NCI-H2081 (cell line): ENCODE measurements at places on chromosomes 6 and 20.

GRCh38 chr6:111628142-111628850 is 22.6 kb upstream of the TRAF3IP2 start:
- no peak for DNase-seq

DNA sequence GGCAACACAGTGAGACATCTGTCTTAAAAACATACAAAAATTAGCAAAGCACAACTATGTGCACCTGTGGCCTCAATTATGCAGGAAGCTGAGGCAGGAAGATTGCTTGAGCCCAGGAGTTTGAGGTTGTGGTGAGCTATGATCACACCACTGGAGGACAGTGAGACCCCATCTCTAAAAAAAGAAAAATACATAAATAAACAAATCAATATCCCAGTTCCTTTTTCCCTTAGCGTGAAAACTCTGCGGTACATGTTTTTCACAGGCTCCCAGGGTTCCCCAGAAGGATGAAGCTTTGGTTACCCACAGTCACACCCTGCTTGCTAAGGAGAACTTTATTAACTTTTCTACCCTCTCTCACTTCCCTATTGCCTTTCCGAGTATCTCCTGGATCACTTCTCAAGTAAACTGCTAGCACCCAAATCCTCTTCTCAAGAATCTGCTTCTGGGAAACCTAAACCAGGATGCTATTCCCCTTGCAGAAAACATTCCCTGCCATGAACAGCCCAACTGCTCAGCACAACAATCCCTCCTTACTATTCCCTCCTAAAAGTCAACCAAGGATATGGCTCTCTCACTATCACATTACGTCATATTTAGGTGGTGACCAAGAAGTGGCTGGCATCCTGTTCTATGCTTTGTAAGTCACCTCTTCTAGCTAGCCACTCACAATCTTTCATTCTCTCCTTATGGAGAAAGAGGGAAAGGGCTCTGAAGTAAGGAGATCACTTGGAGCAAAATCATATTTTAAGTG is 122.4 kb downstream of the IPCEF1 start:
- no peak for DNase-seq

- no peak for DNase-seq
These were observed 159.5 kb upstream of the MAFB start for GRCh38 chr20:40848526-40848925.

DNA sequence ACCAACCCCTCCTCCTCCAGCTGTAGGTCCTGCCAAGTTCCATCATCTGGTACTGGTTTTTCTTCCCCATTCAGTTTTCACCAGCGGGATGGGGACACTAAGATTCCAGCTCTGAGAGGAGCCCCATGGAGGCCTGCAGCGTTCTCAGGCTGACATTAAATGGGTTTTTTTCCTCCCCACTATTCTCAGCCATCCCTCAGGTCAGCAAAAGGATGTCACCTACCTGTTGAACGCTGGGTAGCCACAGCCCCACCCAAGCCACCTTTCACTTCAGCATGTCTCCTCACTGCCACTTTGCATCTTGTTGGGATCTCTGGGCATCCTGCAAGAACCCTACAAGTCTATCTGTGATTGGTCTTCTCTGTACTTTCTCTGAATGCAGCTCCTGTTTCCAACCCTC is 6.8 kb downstream of the KCNK17 start:
- DNase-seq: no peak

- no peak for DNase-seq
These were observed 28.3 kb downstream of the GLP1R start for GRCh38 chr6:39076623-39077535.

DNA sequence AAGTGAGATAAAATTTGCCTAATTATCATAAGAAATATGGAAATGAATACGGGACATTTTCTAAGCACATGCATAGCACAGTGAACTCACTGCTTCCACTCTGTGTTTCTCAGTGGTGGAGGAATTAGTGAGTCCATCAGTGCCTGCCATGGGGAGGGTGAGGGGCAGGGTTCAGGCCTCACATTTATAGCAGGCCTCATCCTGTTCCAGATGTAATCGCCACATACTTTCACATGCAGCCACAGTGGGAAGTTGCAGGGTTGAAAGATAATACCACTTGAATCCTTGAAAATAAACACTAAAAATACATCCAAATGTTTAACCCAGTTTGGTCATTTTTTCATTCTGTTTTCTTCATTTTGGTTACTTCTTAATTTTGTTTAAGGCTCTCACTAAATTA is 29.9 kb upstream of the ANKEF1 start:
- DNase-seq: no peak

- DNase-seq: no peak
These were observed 9.5 kb upstream of the HLA-DOA start for GRCh38 chr6:33018904-33019303.

- DNase-seq: no peak
These were observed 56.1 kb downstream of the DCBLD1 start for GRCh38 chr6:117538615-117539014.

GRCh38 chr6:29705389-29706231 is 17.6 kb upstream of the HLA-F start:
- peak; percentile 30 for DNase-seq

GRCh38 chr20:25087186-25087929 is 5.4 kb upstream of the VSX1 start:
- peak; percentile 29 for DNase-seq

DNA sequence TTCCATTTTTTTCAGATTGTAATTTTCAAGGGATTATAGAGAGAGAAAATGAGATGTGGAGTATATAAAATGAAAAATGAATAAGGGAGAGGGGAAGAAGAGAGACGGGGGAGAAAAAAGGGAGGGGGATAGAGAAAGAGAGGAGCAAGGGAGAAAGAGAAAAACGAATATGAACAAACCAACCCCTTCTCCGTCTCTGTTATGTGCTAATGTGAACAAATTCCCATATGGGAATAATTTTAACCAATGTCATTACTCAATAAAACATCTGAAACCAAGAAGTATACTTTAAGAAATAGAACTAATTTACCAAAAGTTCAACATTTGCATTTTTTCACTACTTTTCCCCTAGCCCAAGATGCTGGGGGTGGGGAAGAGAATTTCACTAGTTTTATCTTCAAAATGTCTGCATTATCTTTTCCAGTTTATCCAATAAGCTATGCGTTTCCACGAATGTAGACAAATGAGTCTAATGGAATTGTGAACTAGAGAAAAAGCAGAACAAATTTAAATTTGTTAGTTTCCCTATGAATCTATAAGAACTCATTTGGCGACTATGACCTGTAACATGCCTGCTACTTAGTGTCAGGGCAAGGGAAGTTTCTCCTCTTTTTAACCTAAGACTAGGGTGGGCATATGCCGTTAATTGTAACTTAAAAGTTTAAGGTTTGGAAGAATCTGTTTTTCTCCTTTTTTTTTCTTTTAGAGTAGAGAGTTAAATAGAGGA is 286.3 kb downstream of the BTBD9 start:
- DNase-seq: no peak

GRCh38 chr6:87741001-87741650 is 39.1 kb upstream of the AKIRIN2 start:
- no peak for DNase-seq

GRCh38 chr6:36539814-36540568 is 7.3 kb downstream of the STK38 start:
- DNase-seq: no peak

DNA sequence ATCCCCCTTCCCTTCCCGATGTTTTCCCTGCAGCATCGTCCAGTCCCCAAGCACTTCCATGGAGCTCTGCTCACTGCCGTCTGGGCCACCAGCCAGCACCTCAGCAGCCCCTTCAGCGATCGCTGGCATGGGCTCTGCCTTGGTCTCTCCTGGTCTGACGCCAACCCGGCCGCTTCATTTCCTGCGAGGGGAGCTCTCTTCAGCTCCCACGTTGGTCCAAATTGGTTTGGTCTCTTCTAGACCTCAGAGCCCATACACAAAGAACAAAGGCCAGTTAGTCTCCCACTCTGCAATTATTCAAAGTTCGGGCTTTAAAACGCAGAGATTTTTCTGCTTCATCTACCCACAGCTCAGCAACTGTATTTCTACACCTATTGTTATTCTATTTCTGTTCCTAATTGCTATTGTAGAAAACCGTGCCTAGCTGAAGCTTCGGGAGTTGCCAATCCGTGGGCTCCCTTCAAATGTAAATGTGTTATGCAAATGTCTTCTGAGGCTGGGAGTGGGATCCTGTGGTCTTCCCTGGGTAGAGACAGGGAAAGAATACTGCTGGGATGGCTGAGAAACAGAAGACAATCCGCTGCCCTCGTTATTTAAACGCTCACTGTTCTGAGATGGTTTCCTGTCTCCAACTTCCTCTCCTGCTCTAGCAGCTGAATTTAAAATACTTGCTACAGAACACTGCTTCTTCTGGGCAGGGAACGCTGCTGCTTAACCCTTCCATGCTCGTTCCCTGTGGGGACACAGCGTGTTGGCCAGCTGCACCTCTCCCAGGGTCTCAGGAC is 154.2 kb upstream of the QKI start:
- no peak for DNase-seq

DNA sequence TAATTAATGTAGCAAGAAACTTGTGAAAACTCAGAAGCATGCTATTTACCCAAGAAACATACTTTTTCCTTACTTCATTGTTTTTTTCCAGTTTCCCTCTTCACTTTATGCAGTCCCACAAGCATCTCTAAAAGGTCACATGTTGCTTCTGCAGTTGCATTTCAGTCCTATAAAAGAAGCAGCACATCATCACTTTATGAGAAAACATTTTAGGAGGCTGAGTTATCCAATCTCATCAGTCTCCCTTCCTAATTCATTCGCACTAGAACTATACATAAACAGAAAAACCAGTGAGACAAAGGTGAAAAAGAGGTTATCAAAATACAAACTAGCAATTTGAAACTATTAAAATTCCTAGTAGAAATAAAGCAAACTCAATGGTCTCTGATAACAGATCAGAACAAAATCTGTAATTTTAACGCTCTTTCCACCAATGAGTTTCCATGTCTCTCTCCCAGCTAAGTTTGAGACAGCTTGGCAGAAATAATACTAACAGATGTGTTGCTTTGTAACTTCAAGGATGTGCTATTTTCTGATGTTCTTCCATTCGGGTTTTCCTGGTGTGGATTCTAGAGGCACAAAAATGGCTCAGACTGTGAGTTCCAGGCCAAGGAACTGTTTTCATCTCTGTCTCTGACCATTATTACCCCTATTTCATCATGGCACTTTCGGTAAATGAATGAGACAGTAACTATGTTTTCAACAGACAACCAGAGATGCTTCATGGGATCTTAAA is 48.4 kb downstream of the ZHX3 start:
- DNase-seq: no peak

- DNase-seq: peak; percentile 90
These were observed 61.5 kb downstream of the GPX5 start for GRCh38 chr6:28586962-28587745.

DNA sequence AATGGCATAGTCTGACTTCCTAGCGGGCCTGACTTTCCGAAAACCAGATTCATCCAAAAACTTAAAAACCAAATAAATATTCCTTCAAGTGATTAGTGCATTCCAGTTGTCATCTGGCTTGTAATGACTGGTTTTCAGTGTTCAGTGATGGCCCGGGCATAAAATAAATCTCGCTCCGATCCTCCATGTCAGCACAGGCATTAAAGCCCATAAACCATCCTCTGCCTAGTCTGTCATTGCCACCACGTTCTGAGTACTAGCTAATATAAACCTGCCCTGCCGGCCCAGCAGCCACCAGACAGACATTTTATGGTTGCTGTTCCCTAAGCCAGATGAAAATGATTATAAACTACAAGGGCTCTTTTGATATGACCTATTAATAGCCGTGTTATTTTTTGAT is 232.3 kb upstream of the GMDS start:
- DNase-seq: no peak

- no peak for DNase-seq
These were observed 12.3 kb downstream of the C20orf173 start for GRCh38 chr20:35517125-35517524.

DNA sequence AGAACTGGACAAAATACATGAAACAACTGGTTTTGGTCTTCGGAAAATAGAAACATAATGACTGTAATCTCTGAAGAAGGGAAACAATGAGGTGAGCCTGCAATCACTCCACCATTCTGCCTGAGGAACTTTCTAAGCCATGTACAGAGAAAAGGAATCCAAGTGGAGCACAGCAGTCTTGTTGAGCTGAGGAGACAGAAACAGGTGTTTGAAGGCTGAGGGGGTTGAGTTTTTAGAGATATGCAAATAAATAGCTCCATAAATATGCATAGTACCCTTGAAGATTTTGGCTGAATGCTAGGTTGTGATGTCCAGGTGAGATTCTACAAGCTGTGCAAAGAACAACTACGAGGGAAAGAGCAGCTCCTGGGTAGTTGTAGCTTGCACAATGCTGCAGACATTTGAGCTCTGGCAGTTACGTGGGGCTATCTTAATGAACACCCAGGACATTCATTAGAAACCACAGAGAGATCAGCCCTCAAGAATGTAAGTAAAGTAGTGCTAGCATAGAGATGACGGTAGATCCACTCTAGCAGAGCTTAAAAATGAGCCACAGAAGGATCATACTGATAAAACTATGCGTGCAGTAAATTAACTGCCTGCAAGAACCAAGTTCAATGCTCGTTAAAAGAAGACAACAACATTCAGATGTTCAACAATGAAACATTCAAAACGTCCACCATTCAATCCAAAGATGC is 24.3 kb downstream of the TUBB2B start:
- no peak for DNase-seq

DNA sequence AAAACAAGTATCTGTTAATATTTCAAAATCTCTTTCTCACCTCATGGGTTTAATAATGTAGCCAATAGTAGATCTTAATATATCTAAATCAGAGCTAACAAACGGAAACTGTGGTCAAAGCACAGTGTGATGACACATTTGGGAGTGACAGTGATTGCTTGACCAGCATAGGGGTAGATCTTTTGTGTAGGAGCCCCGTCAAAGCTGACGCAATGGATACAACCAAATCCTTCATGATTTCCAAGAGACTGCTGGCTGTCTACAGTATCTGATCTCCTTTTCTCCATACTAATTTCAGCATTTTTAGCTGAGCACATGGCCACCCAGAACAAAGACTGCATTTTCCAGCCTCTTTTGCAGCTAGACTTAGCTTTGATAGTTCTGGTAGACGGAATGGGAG is 299.3 kb upstream of the ECI2 start:
- no peak for DNase-seq

GRCh38 chr20:62691487-62691886 is 17.1 kb upstream of the NTSR1 start:
- no peak for DNase-seq

DNA sequence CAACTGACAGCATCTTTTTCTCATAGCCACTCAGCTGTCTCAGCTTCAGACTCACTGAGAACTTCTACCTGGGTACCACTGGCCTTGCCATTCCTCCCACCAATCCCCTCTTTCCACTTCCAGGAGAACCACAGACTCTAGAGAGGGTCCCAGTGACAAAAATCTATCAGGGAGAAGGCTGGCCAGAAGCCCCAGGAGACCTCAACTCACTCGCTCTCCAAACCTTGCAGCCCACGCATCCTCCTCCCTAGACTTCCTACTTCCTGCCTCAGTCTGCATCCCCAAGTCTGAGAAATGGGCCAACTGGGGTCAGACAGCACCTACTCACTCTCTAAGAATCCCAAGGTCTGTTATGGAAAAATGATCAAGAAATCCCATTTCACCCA is 1.2 kb downstream of the TMEM239 start:
- no peak for DNase-seq

DNA sequence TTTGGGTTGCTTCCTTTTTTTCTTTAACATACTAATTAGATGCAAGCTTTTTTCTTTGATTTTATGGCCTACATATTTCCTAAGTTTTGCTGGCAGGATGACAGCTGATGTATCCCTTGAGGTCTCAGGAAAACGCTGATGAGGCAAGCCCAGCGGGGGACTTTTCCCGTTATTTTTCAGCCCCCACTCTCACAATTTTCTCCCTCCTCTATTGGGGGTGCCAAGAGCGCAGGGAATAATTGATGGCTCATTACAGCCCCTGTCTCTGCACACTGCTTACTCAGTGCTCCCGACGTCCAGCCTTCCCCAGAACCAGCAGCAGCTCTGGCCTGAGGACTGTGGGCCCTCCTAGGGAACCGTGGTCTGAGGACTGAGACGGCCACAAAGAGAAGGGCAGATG is 38.6 kb upstream of the VSTM2L start:
- no peak for DNase-seq
